ENCODE measurements at places on chromosomes 11 and 22. TPM values are rescaled to one million over a fixed set of nuclear protein-coding genes. Genes with fewer than 3 reads are reported as not detected.

DNA sequence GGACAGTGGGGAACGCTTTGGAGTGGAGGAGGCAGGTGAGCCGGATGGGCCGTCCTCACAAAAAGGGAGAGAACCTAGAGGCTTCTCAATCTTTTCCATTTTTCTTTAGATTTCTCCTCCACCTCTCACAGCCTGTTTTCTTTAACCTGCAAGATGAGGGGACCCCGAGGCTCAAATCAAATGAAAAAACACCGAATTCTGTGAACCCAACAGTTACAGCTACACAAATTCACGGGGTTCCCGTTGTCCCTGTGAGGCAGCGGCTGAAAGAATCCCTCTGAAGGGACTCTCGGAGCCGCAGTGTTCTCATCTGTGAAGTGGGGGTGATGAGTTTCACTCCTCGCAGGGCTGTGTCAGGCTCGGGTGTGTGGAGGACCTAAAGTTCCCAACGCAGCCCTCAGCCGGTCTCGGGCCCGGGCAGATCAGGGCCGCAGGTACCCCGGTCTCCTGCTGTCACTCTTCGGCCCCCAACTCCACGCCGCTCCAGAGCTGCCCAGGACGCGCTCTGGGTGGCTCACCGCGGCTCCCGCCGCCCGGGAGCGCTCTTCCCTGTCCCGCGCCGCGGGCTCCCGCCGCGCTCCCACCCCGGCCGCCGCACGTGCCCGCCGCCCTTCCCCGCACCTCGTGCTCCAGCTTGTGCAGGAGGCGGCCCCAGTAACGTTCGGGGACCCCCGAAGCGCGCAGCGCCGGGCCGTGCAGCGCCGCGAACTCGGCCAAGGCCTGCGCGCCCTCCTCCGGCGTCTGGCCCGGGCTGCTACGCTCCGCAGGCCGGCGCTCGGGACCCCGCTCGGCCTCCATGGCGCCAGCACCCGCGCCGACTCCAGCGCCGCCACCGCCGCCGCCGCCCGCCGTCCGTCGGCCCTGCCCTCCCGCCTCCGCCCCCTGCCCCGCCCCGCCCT, at the start of gene TTLL12:
Gene TTLL12, minus strand, starts transcription at position 863 of the 899 bp plus-strand sequence. Its CDS starts 65 bp downstream, at position 798.
- peak; percentile 36 for DNase-seq

DNA sequence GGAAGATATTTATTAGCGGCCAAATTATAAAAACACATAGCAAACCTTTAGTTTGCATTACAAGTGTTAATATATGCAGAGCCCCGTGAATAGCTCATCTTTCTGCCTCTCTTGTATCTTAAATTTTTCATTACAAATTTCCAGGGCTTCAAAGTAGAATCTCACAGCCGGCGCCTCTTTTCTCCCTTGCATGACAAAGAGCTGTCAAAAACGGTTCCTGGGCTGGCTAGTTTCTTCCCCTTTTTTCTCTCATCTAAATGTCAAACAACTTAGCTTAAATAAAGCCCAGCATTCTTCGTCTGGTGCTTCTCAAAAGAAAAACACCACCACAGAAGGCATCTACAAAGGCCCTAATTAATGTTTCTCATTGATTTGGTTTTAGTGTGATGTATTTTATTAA, 253.0 kb downstream of the INSC start:
- DNase-seq: no peak

- DNase-seq: no peak
Observed at GRCh38 chr11:115921986-115922385, 417.8 kb upstream of the CADM1 start.

GRCh38 chr11:129747071-129747470, 68.6 kb upstream of the TMEM45B start:
- no peak for DNase-seq

Gene FAT3
- 1.3 TPM for total RNA-seq

DNA sequence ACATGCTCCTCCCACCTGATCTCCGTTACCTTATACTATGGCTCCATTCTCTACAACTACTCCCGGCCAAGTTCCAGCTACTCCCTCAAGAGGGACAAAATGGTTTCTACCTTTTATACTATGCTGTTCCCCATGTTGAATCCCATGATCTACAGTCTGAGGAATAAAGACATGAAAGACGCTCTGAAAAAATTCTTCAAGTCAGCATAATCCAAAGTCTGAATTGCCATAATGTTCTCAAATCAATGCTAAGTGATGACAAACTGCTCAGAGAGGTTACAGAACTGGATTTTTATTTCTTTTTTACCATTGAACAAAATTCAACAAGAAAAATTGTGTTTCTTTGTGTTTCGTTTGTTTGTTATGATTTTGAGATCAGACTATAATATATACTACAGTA, 7.6 kb downstream of the OR9G4 start:
- no peak for DNase-seq

GRCh38 chr22:30028731-30029130, 51.5 kb upstream of the HORMAD2 start:
- DNase-seq: no peak

GRCh38 chr11:15970506-15971214, 385.7 kb downstream of the SOX6 start:
- no peak for DNase-seq

Gene SLC22A6
- total RNA-seq: not detected

DNA sequence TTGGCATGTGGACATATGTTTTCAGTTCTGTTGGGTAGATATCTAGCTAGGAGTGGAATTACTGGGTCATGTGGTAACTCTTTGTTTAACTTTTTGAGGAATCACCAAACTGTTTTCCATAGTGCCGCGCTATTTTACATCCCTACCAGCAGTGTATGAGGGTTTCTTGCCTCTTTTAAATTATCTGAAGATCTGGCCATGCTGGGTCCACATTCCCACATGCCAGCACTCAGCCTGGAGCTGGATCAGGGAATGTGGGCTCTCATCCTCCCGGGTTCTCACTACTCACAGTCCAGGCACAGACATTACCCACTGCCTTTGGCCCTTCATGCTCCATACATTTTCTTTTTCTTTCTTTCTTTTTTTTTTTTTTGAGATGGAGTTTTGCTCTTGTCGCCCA, 44.6 kb downstream of the RBX1 start:
- no peak for DNase-seq

Data from RPMI7951 (cell line).